ENCODE measurements at places on chromosomes 1 and 21. TPM values are rescaled to one million over a fixed set of nuclear protein-coding genes. Genes with fewer than 3 reads are reported as not detected.

SLC1A7 gene
- 0.31 TPM for total RNA-seq

DNA sequence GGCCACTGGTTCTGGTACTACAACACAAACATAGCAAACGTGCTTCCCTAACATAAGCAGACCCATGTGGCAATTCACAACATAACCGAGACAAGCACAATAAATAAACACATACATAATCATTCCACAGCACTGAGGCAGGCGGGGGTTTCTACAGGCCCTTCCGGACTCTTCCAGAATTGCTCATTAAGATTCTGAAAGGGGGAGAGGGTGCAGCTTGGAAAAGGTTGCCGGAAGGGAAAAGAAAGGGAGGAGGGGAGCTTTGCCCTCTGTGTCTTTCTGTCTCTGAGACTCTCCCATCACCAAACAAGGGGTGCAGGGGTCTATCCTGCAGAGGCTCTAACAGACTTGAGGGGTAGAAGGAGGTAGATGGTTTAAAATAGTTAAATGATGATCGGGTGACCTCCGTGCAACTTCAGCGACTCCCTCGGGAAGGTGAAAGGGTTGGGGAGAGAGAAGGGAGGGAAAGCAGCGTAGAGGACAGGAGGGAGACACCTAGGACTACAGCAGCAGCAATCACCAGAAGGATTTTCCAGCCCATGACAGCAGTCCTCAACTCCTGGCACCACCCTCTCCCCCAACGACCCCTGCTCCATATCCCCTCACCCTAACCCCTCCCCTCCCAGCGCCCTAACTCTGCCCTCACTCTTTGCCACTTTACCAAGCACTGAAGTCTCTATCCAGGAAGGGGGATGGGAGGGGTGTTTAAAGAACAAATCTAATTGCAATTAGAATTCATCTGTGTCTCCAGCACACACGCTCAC, 365.5 kb upstream of the ESRRG start:
- no peaks in the 10 kb centered on the region for H3K4me1 ChIP-seq
- no peak overlapping the region for H3K27ac ChIP-seq
- peaks cover 5% of the 10 kb centered on the region for H3K27me3 ChIP-seq
- H3K36me3 ChIP-seq: no peaks in the 10 kb centered on the region
- DNase-seq: no peak
- peak overlapping the region; percentile 39 for H3K4me3 ChIP-seq

PRELP gene
- not detected for total RNA-seq

IL19 gene
- total RNA-seq: not detected

DNA sequence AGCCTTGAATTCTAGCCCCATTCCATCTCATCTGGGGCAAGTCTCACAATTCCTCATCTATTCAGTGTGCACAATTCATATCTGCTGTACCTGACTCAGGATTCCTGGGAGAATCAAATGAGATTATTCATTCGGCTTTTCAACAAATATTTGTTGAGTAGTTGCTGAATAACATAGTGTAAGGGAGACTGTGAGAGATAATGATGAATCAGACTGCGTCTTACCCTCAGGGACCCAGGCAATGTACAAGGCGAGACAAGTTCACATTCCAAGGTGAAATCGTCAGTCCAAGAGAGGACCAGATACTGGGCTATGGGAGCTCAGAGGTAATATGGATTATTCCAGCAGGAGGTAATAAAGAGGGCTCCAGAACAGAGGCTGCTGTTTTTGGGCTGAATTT, 67.8 kb upstream of the SMYD2 start:
- peaks cover 7% of the 10 kb centered on the region for H3K27me3 ChIP-seq
- no peak overlapping the region for H3K4me3 ChIP-seq
- H3K36me3 ChIP-seq: no peaks in the 10 kb centered on the region
- DNase-seq: no peak
- H3K4me1 ChIP-seq: peaks cover 6% of the 10 kb centered on the region
- no peak overlapping the region for H3K27ac ChIP-seq

GBP4 gene
- 3.3 TPM for total RNA-seq

WNT3A gene
- not detected for total RNA-seq

- no peaks in the 10 kb centered on the region for H3K4me1 ChIP-seq
- no peak for DNase-seq
- no peak overlapping the region for H3K27ac ChIP-seq
These were observed 43.3 kb downstream of the NID1 start for GRCh38 chr1:236021424-236022135.

GRCh38 chr1:36396359-36396758, 1.3 kb downstream of the LSM10 start:
- H3K27ac ChIP-seq: no peak overlapping the region
- H3K36me3 ChIP-seq: no peaks in the 10 kb centered on the region
- no peaks in the 10 kb centered on the region for H3K4me1 ChIP-seq
- no peak overlapping the region for H3K4me3 ChIP-seq
- no peak for DNase-seq
- no peaks in the 10 kb centered on the region for H3K27me3 ChIP-seq

DNA sequence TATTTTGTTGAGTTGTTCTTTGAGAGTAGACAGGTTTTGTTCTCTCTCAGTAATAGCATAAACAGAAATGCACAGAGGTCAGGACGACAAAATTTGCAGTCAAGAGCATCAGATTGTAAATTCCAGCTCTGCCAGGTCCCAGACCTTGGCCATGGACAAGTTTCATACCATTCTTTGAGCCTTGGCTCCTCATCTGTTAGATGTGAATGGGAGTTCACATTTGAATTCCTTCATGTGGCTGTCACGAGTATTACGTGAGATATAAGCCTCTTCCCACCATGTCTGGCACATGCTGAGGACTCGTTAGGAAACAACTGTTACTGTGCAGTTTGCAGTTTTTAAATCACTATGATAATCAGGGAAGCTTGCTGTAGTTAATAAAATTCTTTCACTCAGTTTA, 93.2 kb upstream of the KCTD3 start:
- no peak for DNase-seq
- no peak overlapping the region for H3K27ac ChIP-seq
- no peak overlapping the region for H3K4me3 ChIP-seq
- no peaks in the 10 kb centered on the region for H3K27me3 ChIP-seq
- no peaks in the 10 kb centered on the region for H3K4me1 ChIP-seq
- no peaks in the 10 kb centered on the region for H3K36me3 ChIP-seq

- H3K27ac ChIP-seq: no peak overlapping the region
- H3K36me3 ChIP-seq: peaks cover 20% of the 10 kb centered on the region
- H3K27me3 ChIP-seq: no peaks in the 10 kb centered on the region
- H3K4me1 ChIP-seq: peaks cover 13% of the 10 kb centered on the region
These were observed 12.7 kb downstream of the UTP11 start for GRCh38 chr1:38025233-38025632.

XCL2 gene
- total RNA-seq: not detected

BRINP3 gene
- 1.0 TPM for total RNA-seq

KCNT2 gene
- total RNA-seq: 0.41 TPM

DNA sequence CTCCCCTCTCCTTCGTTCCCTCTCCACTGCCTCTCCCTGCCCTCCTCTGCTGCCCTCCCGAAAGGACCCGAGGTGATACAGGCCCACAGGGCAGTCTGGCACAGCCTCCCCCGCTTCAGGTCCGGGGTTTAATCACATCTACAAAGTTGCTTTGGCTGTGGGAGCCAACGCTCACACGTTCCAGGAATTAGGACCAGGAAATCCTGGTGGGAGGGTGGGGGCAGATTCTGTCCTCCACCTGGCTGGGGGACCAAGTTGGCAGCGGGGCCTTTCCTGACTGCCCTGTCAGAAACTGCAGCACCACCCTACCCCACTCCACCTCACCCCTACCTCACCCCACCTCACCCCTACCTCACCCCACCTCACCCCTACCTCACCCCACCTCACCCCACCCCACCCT, 95.1 kb downstream of the WDR4 start:
- H3K4me1 ChIP-seq: no peaks in the 10 kb centered on the region
- no peaks in the 10 kb centered on the region for H3K36me3 ChIP-seq
- no peak overlapping the region for H3K27ac ChIP-seq
- no peak for DNase-seq

DNA sequence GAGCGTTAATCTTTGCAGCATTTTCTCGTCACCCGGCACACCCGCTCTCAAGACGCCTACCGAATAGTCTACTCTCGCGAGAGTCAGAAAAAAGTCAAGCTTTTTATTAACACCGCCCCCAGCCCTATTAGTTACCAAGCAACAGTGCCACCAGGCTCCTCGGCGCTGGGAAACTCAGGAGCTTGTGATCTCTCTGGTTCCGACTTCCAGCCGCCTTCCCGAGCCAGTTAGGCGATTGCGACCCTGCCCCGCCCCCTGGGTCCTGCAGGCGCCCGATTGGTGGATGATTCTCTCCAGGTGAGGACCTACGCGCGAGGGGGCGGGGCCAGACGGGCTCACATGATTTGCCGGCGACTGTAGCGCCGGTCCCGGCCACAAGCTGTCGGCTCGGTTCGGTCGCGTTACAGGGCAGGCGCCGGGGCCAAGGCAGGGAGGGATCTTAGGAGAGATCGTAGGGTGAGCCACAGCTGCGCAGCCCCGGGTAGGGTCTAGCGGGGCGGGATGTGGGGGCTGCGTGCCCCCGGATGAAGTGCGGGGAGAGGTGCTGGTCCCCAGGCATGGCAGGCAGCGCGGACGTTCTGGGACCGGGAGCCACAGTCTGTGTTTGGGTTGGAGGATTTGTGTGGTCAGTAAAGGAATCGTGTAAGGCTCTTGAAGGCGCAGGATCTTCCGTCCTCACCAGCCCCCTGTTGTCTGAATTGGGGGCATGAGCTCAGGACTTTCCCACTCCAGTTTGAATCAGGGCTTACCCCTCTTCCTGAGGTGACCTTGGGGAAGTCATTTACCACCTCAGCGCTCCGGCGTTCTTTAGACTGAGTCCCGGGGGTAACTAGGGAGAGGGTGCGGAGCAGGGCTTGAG, at the start of gene PFKFB2:
Gene PFKFB2, plus strand, starts transcription at position 365 of the 859 bp plus-strand sequence. CDS start 1,443 bp downstream, outside the sequence.
- H3K4me3 ChIP-seq: peak within 1 kb of the TSS; percentile 100
- H3K27me3 ChIP-seq: no peaks in the 10 kb centered on the region

TRPM2 gene
- total RNA-seq: 0.26 TPM

- H3K27me3 ChIP-seq: no peaks in the 10 kb centered on the region
- peak overlapping the region; percentile 99 for H3K27ac ChIP-seq
- H3K36me3 ChIP-seq: peaks cover 7% of the 10 kb centered on the region
These were observed 871 bp upstream of the ETS2 start for GRCh38 chr21:38804789-38805327.

GRCh38 chr1:15148475-15148874, 5.1 kb upstream of the TMEM51 start:
- no peak overlapping the region for H3K4me3 ChIP-seq
- no peaks in the 10 kb centered on the region for H3K36me3 ChIP-seq
- H3K27me3 ChIP-seq: no peaks in the 10 kb centered on the region
- DNase-seq: no peak

TTC39A gene
- total RNA-seq: 8.3 TPM

DNA sequence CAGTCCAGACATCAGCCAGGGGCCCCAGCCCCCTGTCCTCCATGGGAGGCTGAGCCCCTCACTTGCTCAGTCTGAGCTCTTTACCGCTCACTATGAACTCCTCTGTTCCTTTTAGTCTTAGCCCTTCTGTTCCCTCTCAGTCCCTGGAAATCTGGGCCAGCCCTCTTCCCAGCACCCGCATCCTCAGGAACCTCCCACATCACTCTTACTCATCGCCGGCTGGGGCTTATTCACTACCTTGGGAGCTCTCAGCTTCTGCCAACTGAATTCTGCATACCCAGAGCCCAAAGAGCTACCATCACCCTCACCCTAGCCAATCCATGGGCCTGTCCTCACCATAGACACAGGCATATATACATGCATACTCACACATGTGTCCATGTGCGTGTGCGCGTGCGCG, 11.5 kb downstream of the KNCN start:
- H3K27me3 ChIP-seq: peaks cover 3% of the 10 kb centered on the region
- no peak overlapping the region for H3K27ac ChIP-seq
- H3K36me3 ChIP-seq: no peaks in the 10 kb centered on the region
- no peak overlapping the region for H3K4me3 ChIP-seq
- peak; percentile 13 for DNase-seq
- no peaks in the 10 kb centered on the region for H3K4me1 ChIP-seq

GRCh38 chr1:245537992-245538391, 383.2 kb downstream of the KIF26B start:
- DNase-seq: no peak
- H3K27ac ChIP-seq: no peak overlapping the region
- H3K4me1 ChIP-seq: no peaks in the 10 kb centered on the region
- H3K27me3 ChIP-seq: peaks cover 14% of the 10 kb centered on the region
- no peaks in the 10 kb centered on the region for H3K36me3 ChIP-seq

DNA sequence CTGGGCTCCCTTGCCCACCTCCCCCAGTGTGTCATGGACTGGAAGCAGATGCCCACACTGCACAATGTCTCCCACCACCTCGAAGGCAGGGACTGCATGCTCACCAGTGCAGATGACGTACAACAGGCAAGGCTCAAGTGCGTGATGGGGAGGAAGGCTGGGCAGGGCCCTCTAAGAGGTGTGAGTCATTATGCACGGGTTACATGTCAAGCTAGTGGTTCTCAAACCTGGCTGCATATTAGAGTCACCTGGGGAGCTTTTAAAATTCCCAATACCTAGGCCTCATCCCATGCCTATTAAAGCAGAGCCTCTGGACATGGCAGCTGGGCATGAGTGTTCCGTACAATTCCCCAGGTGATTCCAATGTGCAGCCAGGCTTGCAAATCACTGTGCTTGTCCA, 137.9 kb upstream of the NGF start:
- no peak overlapping the region for H3K27ac ChIP-seq
- H3K4me3 ChIP-seq: no peak overlapping the region
- no peaks in the 10 kb centered on the region for H3K27me3 ChIP-seq
- no peaks in the 10 kb centered on the region for H3K4me1 ChIP-seq

GRCh38 chr21:27173053-27173452, 206.2 kb upstream of the ADAMTS5 start:
- H3K27me3 ChIP-seq: no peaks in the 10 kb centered on the region
- no peak overlapping the region for H3K27ac ChIP-seq
- H3K36me3 ChIP-seq: no peaks in the 10 kb centered on the region
- H3K4me3 ChIP-seq: no peak overlapping the region
- no peak for DNase-seq

DNA sequence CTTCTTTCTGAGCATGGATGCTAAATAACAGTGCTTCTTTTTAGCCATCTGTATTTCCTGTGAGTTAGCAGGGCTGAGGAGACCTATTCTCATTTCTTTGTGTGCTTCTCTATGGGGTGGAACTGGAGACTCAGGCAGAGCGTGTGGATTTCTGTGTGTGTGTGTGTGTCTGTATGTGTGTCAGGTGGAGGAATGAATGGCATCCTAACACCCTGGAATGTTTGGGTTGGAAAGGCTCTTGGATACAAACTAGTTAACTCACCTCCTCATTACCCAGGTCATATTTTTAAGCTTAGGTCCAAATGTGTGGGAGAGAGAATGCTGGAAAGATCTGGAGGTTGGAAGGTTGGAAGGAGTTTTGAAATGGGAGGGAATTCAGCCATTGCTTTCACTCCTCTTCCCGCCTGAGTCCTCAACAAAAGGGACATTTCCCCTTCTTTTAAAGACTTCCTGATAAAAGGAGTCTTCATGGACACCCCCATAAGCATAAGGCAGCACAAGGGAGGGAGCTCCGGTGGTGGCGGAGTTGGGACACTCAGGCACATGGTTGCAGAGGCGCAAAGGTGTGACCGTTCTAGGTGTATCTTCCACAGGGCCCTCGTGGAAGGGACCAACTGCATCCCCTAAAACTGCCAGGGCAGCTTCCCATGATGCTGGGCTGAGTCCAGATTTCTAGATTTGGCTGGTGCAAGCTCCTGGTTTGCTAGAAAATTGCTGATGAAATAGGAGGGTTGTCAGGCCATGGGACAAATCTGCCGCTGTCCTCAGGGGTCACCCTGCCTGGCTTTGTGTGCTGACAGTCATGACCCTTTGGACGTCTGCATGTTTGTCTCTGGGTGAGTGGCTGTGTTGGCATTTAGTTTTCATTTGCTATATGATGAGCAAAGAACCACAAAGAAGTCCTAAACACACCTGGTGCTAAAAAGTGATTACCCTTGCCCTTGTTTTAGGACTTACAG, 37.6 kb downstream of the MTARC1 start:
- H3K27ac ChIP-seq: no peak overlapping the region
- H3K27me3 ChIP-seq: peaks cover 4% of the 10 kb centered on the region
- no peak overlapping the region for H3K4me3 ChIP-seq
- H3K4me1 ChIP-seq: no peaks in the 10 kb centered on the region

EPHA8 gene
- total RNA-seq: not detected

Data from Panc1 (cell line).